ENCODE measurements at places on chromosomes 4 and X.

DNA sequence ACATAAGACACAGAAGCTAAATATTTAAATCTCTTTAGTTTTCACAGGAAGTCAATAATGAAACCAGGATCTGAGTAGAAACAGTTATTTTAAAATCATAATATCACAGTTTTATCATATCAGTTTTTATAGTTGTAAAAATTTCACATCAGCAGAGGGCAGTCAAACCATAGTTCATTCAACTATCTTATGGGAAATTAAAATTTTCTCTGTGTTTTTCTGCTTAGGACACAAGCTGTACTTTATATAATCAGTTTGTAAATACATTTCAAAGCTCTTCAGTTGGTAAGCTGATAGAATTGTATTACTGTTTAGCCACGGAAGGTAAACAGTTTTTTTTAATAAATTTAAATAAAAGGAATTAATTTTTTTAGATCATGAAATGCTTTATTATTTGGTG is 204.8 kb upstream of the NUDT6 start:
- no peak for DNase-seq

GRCh38 chr4:17557880-17558279 is 19.1 kb upstream of the LAP3 start:
- DNase-seq = no peak

DNA sequence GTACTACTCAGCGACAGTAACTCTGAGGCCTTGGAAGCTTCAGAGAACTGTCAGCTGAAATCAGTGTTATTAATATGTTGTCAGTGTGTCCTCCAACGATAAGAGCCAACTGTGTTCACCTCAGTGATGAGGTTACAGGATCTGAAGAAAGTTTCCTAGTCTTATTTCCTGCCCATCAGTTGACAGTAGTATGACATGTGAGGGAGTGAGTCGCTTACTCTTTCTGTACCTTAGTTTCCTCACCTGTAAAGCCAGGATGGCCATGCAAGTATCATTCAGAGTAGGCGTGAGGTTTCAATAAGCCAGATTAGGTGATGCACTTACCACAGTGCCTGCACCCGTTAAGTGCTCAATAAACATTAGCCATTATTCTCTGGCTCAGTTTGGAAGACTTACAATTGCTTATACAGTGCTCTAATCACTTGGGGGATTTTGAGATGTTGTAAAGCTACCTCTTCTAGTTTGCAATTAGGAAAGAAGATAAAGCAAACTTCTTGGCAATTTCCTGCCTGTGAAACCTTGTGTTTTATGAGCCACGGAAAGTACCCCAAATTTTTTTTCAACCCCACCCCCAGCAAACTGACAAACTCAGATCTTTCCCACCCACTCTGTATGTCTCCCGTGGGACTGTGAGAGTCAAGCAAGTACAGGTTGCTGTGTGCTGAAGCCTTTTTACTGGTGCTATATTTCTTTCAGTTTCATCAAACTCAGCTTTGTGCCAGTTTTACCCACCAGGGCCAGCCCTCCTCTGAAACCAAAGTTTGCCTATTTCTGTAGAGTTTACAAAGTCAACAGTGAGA is 62.2 kb downstream of the ANXA3 start:
- no peak for DNase-seq

DNA sequence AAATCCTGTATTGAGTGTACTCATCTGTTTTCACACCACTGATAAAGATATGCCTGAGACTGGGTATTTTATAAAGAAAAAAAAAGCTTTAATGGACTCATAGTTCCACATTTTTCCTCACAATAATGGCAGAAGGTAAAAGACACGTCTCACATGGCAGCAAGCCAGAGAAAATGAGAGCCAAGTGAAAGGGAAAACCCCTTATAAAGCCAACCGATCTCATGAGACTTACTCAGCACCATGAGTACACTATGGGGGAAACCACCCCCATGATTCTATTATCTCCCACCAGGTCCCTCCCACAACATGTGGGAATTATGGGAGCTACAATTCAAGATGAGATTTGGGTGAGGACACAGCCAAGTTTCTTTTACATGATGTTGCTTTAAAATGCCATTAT is 171.9 kb downstream of the GALNTL6 start:
- no peak for DNase-seq

DNA sequence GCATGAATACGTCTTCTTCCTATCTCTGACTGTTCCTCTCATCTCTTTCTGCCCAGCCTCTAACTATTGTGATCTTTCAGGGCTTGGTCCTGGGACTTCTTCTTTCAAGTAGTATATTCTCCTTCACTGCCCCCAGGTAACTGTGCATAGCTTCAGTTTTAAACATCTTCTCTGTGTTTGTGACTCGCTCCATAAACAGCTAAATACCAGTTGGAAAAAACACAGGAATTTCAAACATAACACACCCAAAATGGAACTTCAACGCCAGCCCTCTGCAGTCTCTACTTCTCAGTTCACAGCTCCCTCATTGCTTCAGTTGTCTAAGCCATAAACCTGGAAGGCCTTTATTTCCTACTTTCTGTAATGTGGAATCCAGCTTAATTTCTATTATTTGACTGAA is 16.6 kb downstream of the TRIML2 start:
- DNase-seq = no peak

DNA sequence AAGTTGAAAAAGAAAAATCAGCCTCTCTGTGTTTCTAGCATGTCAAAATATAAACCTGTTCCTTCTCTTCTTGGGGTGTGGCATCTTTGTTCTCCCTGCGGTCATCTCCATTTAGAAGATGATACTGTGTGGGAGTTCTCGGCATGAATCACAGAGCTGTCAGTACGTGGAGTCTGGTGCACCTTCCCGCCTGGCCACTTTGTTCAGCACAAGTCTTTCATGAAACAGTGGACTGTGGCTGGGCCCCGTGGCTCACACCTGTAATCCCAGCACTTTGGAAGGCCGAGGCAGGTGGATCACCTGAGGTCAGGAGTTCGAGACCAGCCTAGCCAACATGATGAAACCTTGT is 166.5 kb downstream of the MAML3 start:
- DNase-seq = no peak

- peak; percentile 23 for DNase-seq
Observed at GRCh38 chr4:48483777-48484493, 792 bp downstream of the SLC10A4 start.

- DNase-seq = no peak
Observed at GRCh38 chrX:12210196-12210815, 72.0 kb downstream of the FRMPD4 start.

DNA sequence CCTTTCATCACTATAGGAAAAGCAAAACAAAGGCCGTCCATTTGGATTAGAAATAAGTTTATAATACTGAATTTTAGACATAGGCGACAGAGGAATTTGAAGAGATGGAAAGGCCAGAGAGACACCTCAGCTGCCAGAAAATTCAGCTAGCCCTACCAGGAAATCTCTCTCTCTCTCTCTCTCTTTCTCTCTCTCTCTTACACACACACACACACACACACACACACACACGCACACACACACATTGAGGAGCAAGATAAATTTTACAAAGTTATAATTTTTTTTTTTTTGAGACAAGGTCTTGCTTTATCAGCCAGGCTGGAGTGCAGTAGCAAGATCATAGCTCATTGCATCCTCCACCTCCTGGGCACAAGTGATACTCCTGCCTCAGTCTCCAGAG is 1.4 kb downstream of the XK start:
- DNase-seq = no peak

GRCh38 chr4:109879081-109879480 is 31.2 kb downstream of the LRIT3 start:
- no peak for DNase-seq

GRCh38 chrX:109475174-109475891 is 6.6 kb downstream of the GUCY2F start:
- peak; percentile 35 for DNase-seq

DNA sequence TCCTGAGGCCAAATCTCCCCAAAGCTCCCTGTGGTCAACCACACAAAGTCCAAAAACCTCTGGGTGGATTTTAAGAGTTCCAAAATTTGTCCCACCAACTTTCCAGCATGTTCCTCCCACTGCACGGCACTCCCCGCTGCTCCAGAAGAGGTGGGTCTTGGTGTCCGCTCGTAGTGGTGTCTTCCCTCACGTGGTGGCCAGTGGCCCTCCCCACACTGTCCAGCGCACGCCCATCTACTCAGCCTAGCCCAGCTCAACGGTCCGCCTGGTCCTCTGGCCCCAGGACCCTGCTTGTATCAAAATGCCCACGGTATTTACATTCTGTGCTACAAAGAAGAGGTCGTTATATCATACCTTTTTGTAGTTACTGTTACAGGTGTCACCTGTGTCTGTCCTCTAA is 83.5 kb downstream of the NSUN7 start:
- no peak for DNase-seq

DNA sequence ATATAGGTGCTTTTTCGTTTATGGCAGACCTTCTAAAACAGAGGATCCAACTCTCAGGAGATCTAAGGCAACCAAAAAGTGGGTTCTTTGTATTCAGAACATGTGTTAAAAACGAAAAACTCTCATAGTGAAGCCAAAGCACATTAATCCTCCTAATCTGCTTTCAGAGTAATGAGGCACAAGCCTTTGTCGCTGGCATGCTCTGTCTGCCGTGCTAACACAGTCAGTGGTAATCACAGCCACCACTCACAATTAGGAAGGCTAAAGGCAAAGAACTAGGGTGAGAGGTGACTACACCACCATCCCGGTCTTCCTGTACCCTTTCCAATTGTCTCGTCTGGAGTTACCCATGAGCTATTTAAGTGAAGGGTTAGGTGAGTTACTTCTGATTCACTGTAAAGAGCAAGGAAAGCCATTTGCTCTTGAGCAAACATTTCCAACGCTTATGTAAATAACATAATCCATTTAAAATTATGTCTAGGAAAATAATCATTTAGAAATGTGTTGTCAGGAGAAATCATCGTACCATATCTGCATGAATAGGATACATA is 40.7 kb downstream of the NPY2R start:
- DNase-seq = no peak

DNA sequence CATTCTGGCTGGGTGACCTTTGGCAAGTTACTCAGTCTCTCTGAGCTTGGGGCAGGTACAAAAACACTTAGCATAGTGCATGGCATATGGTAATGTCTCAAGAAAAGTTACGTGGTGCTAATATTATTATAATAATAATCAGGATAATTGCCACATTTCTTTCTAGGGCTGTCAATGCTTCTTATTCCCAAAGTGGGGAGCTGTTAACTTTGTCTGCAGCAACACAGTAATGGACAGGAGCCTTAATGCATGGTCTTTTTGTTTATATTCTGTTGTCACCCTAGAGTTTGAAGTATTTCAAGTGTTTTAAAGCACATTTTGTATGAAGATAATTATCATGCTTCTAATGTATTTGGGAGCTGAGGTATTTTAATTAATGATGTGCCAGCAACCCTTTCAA is 121.8 kb downstream of the FHIP1A start:
- DNase-seq = no peak

DNA sequence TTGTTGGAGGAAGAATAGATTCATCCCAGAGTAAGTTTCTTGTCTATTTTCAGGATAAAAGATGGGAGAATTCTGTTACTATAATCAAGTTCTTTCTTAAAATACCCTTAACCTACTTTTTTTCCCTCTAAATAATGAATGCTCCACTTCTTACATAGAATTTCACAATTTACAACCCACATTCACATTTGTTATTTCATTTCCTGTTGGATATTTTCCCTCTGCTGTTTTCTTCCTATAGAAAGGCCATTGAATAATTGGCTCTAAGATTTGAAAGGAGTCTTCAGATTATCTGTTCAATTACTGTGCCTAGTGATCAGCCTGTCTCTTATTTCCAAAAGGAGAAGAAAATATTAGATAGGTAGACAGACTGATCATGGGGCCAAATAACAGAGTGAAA is 79.7 kb downstream of the CPE start:
- DNase-seq = no peak

DNA sequence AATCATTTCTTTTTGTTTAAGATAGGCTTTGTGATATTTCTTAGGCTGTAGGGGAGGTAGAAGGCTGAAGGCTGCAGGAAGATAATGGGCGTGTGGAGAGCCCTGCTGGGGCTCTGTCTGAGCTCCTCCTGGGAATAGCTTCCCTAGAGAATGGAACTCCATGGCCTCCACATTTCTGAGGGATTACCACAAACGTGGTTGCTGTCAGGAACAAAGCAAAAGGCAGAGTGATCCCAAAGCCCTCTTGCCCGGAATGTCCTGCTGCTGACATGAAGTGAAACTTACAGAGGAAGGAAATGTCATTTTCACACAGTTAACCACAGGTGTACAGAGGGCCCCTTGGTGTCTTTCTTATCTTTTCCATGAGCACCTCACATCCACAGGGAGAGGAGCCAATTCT is 89.3 kb downstream of the DDIT4L start:
- no peak for DNase-seq

DNA sequence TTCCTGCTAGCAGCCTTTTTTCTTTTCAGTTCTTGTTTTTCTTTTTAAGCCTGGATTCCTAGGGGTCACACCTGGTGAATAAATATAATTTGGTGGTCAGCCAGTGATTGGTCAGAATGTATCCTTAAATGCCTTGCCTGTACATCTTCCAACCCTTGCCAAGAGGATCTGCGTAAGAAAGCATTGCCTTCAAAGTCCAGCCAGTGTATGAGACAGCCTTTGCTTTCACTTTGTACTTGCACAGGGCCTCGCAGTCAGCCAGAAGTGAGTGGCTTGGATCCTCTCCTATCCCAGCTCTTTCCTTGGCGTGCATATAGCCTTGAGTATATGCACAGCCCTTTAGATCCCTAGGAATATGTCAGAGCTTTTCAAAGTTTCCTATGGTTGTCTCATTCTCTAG is 22.2 kb downstream of the KANTR start:
- no peak for DNase-seq

- DNase-seq = no peak
Observed at GRCh38 chrX:25219480-25219879, 203.7 kb upstream of the ARX start.

Data from glutamatergic neuron (in vitro differentiated cells).